ENCODE measurements at places on chromosomes 1 and 21.

- no peak for DNase-seq
Measured at GRCh38 chr1:88697503-88697902, 13.4 kb downstream of the PKN2 start.

DNA sequence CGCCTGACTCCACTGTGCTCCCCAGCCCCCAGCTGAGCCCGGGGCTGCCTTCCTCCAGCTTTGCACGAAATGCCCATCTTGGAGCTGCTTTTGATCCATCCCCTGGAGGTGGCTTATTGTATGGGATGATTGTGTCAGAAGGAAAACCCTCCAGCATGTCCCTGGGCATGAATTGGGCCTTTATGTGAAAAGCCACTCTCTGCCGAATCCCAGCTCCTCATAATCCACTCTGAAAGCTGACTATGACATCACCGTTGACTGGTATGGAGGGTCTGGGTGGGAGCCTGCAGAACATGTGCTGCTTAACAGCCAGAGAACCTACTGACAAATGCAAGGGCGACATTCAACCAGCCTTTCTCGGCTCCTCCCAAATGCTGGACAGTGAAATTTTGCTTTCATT is 74.6 kb downstream of the NENF start:
- DNase-seq: no peak

GRCh38 chr1:197982256-197982655 is 65.1 kb downstream of the LHX9 start:
- DNase-seq: no peak

- no peak for DNase-seq
Measured at GRCh38 chr1:17139637-17140036, 20.4 kb upstream of the PADI2 start.

DNA sequence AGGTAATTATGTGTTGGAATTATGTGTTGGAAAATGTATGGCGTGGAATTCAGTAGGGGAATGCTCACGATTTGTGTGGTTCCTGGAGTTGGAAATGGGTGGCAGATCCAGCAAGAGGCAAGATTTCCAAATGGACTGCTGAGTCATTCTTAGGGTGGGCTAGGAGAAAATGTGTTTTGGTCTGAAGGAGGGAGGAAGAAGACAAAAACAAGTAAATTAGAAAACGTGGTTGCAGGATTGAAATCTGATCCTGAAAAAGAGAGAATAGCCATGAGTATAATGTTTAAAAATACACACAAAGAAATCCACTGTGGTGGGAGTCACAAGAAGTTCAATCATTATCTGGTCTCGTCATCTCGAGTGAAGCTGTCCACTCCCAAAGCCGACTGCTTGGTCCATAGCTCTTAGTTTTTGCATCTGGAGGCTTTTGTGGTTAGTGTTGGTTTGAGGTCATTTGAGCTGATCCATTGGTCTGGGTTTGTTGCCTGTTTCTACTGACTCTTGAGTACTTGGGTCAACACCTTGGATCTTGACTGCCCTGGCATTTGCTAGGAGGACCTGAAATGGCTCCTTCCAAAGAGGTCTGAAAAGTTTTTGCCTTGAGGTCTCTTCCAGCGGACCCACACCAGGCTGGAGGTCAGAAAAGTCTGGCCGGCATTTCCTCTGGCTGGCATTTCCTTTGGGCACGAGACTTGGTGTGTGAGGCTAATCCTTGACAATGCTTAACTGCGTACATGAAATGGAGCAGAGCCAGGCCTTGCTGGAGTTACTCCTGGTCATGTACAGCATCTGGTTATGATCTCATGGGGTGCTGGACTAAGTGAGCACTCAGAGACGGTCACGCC is 9.2 kb downstream of the MX2 start:
- DNase-seq: no peak

DNA sequence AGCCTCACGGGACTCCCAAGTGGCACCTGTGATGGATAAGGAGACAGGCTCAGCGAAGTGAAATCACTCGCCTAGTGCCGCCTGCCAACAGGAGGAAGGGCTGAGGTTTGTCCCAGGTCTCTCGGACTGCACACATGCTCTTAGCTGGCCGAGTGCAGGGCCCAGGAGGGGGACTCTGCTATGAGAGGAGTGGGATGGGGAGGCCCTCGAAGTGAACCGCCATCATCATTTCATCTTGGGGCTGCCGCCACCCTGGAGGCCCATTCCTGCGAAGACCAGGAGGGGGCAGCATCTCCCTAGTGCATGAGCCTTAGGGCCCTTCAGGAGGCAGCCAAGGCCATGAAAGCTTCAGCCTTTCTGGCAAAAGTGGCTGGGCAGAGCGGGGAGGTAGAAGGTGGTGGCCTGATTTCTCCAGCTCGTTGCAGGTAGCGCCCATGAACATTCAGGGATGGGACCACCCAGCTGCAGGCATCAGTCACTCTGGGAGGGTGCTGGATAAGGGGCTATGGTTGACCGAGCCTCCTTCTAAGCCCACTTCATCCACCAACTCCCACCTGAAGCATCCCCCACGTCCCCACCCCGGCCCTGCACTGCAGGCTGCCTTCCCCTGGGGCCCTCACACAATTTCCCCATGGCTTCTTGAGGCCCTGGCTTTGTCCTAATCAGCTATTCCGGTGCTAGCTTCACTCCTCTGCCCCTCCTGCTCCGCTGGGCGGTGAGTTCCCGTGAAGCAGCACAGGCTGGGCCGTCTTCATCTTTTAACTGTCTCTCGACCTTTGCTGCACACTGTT is 17.2 kb upstream of the RASSF5 start:
- peak; percentile 49 for DNase-seq
